Astrocyte (in vitro differentiated cells and primary cell): ENCODE measurements at places on chromosomes 4 and X.
A peak's percentile ranks its signal among the peaks of the same experiment; 100 is the strongest.

DNA sequence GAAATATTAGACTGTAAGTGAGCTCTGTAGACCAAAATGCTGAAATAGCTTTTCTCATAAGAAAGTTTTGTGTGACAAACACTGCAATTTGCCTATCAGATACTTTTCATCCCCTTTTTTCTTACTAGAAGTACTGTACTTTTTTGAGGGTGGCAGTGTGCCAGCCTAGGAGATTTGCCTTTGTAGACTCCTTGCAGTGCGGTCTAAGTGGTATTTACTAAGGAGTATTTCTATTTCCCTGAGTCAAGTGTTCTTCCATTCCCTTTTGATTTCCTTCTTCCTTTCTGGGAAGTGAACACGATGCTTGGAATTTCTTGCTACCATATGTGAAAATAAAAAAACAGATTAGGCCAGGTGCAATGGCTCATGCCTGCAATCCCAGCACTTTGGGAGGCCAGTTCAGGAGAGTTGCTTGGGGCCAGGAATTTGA, 34.6 kb downstream of the PDLIM5 start:
- peaks cover 3% of the 10 kb centered on the region for H3K36me3 ChIP-seq
- DNase-seq: peak; percentile 74
- no peak overlapping the region for H3K27ac ChIP-seq
- no peaks in the 10 kb centered on the region for H3K27me3 ChIP-seq

- no peaks in the 10 kb centered on the region for H3K27me3 ChIP-seq
- no peaks in the 10 kb centered on the region for H3K4me1 ChIP-seq
- DNase-seq: no peak
- no peak overlapping the region for H3K27ac ChIP-seq
- no peaks in the 10 kb centered on the region for H3K36me3 ChIP-seq
- no peak overlapping the region for H3K4me3 ChIP-seq
Measured at GRCh38 chrX:35380808-35381700, 417.1 kb upstream of the MAGEB16 start.

GRCh38 chrX:54066841-54067240, 22.6 kb upstream of the PHF8 start:
- H3K4me1 ChIP-seq: no peaks in the 10 kb centered on the region
- peak; percentile 40 for DNase-seq
- peaks cover 5% of the 10 kb centered on the region for H3K36me3 ChIP-seq
- no peaks in the 10 kb centered on the region for H3K27me3 ChIP-seq
- H3K4me3 ChIP-seq: no peak overlapping the region
- H3K27ac ChIP-seq: no peak overlapping the region

GRCh38 chr4:54318904-54319303, 89.8 kb downstream of the PDGFRA start:
- no peaks in the 10 kb centered on the region for H3K4me1 ChIP-seq
- no peaks in the 10 kb centered on the region for H3K27me3 ChIP-seq
- no peak overlapping the region for H3K27ac ChIP-seq

- no peak overlapping the region for H3K27ac ChIP-seq
- no peaks in the 10 kb centered on the region for H3K36me3 ChIP-seq
- peak; percentile 76 for DNase-seq
- no peak overlapping the region for H3K4me3 ChIP-seq
- no peaks in the 10 kb centered on the region for H3K27me3 ChIP-seq
Measured at GRCh38 chr4:75598390-75598789, 31.9 kb downstream of the CDKL2 start.

- H3K4me3 ChIP-seq: peak overlapping the region; percentile 80
- peaks cover 17% of the 10 kb centered on the region for H3K4me1 ChIP-seq
- no peak overlapping the region for H3K27ac ChIP-seq
- H3K27me3 ChIP-seq: no peaks in the 10 kb centered on the region
Measured at GRCh38 chr4:41257906-41258305, 1.2 kb downstream of the UCHL1 start.

- no peaks in the 10 kb centered on the region for H3K27me3 ChIP-seq
- H3K4me3 ChIP-seq: no peak overlapping the region
- H3K36me3 ChIP-seq: no peaks in the 10 kb centered on the region
- no peak for DNase-seq
Measured at GRCh38 chr4:188612659-188613058, 473.4 kb downstream of the TRIML1 start.

DNA sequence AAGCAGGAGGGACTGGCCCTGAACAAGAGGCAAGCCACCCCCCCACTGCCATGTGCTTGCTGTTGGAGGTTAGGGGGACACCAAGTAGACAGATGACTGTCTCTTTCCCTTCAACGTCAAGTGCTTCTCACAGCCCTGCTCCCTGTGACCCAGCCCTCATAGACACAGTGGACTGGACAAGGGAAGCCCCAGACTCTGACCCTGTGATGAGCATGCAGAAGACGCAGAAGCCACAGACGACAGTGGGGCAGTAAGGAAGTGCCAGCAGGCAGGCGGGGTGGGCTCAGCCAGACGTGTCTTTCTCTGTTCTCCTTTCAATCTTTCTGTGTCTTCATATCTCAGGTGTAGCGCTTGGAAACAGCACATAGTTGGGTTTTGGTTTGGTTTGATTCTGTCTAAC, 2.4 kb upstream of the L1CAM start:
- no peaks in the 10 kb centered on the region for H3K36me3 ChIP-seq
- no peak overlapping the region for H3K4me3 ChIP-seq
- no peak for DNase-seq
- no peaks in the 10 kb centered on the region for H3K4me1 ChIP-seq
- no peak overlapping the region for H3K27ac ChIP-seq
- peaks cover 12% of the 10 kb centered on the region for H3K27me3 ChIP-seq

- H3K36me3 ChIP-seq: no peaks in the 10 kb centered on the region
- no peaks in the 10 kb centered on the region for H3K4me1 ChIP-seq
- DNase-seq: peak; percentile 27
- H3K4me3 ChIP-seq: peak overlapping the region; percentile 86
- H3K27me3 ChIP-seq: no peaks in the 10 kb centered on the region
Measured at GRCh38 chrX:44874420-44875184, 1.6 kb downstream of the KDM6A start.

DNA sequence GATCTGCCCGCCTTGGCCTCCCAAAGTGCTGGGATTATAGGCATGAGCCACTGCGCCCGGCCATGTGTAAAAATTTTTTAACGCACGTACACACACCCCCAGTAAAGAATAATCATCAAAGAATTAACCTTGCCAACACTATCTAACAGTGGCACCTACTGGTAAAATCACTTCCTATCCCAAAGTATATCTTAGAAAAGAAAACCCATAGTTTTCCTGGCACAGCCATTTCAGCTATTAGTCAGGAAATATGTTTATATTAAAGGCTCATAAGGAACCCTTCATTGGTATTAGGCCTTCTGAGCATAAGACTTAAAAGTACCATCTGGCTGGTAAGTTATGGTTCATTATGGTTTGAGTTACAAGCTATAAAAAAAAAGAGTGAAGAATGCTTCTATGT, 14.1 kb downstream of the S100G start:
- DNase-seq: peak; percentile 19
- H3K27ac ChIP-seq: peak overlapping the region; percentile 89
- H3K36me3 ChIP-seq: no peaks in the 10 kb centered on the region
- peaks cover 18% of the 10 kb centered on the region for H3K4me1 ChIP-seq
- no peak overlapping the region for H3K4me3 ChIP-seq

DNA sequence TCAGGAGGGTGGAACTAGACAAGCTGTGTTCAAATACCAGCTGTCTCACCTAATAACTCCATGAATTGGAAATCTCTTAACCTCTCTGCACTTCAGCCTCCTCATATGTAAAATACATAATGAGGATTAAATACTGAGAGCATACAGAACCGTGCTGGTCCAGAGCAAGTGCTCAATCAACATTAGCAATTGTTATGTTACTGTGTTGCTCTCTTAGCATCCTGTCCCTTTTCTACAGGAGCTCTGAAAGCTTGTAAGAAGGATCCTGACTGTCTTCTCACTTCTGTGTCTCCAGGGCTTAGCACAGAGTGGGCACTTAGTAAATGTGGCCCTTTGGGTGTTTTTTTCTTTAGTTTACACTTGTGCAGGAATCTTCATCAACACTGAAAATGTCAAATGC, 1456.1 kb upstream of the IGFBP7 start:
- H3K27me3 ChIP-seq: no peaks in the 10 kb centered on the region
- no peak overlapping the region for H3K4me3 ChIP-seq
- no peaks in the 10 kb centered on the region for H3K36me3 ChIP-seq
- no peaks in the 10 kb centered on the region for H3K4me1 ChIP-seq
- no peak for DNase-seq
- H3K27ac ChIP-seq: no peak overlapping the region

- no peaks in the 10 kb centered on the region for H3K36me3 ChIP-seq
- peak overlapping the region; percentile 52 for H3K27ac ChIP-seq
- peaks cover 4% of the 10 kb centered on the region for H3K4me1 ChIP-seq
- no peak overlapping the region for H3K4me3 ChIP-seq
- no peaks in the 10 kb centered on the region for H3K27me3 ChIP-seq
Measured at GRCh38 chrX:8868906-8869305, 67.7 kb upstream of the FAM9A start.

DNA sequence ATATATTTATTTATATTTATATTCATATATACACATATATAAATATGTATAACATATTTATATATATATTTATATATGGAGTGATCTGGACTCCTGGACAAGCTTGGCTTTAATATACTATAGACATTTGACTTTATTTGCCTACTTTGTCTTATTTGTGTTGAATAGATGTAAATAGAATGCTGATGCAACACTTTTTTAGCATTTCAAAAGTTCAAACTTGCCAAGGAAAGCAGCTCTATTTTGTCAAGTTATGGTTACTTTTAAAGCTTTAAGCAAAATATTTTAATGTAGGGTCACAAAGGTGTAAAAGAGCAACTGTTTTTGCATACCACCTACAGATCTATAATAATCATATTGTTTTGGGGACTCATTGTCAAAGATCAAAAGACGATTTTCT, 61.1 kb downstream of the FSTL5 start:
- no peaks in the 10 kb centered on the region for H3K4me1 ChIP-seq
- H3K27ac ChIP-seq: no peak overlapping the region
- no peak for DNase-seq

DNA sequence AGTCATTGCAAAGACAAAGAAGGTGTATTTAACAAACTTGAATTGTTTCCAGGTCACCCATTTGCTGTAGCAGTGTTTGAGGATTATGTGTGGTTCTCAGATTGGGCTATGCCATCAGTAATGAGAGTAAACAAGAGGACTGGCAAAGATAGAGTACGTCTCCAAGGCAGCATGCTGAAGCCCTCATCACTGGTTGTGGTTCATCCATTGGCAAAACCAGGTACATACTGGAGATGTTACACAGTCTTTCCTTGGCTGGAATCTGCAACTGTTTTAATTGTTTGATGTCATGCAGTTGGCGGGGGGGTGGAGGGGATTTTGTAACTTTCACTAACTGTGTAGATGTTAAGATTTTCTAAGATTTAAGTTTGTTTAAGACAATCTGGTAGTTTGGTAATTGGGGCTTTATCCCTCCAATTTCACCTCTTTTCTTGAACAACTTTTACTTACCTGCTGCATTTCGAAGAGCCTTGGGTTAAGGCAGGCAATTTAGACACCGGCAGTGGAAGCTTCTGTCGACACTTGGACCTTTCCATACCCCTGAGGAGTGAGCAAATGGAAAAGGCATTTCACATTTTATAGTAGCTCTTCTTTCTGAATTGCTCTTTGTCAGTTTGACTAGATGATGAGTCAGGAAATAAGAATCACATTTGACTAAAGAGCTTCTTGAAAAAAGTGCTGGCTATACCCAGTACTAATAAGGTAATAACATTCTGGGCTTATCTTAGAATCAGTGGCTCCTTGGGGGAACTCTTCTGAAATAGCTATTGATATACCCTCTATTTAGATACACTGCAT, 67.4 kb downstream of the EGF start:
- peak; percentile 82 for DNase-seq
- peaks cover 14% of the 10 kb centered on the region for H3K4me1 ChIP-seq
- no peaks in the 10 kb centered on the region for H3K27me3 ChIP-seq
- H3K36me3 ChIP-seq: no peaks in the 10 kb centered on the region

GRCh38 chr4:135545616-135546317, 1344.2 kb upstream of the PABPC4L start:
- H3K4me3 ChIP-seq: no peak overlapping the region
- H3K4me1 ChIP-seq: no peaks in the 10 kb centered on the region
- DNase-seq: no peak
- no peaks in the 10 kb centered on the region for H3K27me3 ChIP-seq
- H3K27ac ChIP-seq: no peak overlapping the region

DNA sequence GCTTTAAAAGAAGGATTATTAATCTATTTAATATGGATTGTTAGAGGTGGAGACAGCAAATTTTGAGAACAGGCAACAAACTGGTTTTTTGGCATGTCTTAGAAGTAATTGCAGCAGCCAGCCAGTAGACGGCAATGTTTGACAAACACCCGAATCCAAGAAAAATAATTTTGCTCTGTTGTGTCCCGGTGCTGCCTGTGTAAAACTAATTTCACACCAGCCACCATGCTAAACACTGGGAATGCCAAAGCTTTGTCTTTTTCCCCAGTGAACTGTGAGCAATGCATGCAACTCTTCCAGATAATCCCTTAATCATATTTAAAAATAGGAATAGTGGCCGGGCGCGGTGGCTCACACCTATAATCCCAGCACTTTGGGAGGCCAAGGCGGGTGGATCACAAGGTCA, 25.9 kb downstream of the SMIM31 start:
- no peaks in the 10 kb centered on the region for H3K27me3 ChIP-seq
- H3K36me3 ChIP-seq: no peaks in the 10 kb centered on the region
- no peak overlapping the region for H3K27ac ChIP-seq
- no peaks in the 10 kb centered on the region for H3K4me1 ChIP-seq
- DNase-seq: peak; percentile 37
- no peak overlapping the region for H3K4me3 ChIP-seq

GRCh38 chr4:61922766-61923165, 722.6 kb downstream of the ADGRL3 start:
- H3K27me3 ChIP-seq: no peaks in the 10 kb centered on the region
- DNase-seq: no peak
- H3K4me1 ChIP-seq: no peaks in the 10 kb centered on the region
- H3K36me3 ChIP-seq: no peaks in the 10 kb centered on the region
- H3K27ac ChIP-seq: no peak overlapping the region

DNA sequence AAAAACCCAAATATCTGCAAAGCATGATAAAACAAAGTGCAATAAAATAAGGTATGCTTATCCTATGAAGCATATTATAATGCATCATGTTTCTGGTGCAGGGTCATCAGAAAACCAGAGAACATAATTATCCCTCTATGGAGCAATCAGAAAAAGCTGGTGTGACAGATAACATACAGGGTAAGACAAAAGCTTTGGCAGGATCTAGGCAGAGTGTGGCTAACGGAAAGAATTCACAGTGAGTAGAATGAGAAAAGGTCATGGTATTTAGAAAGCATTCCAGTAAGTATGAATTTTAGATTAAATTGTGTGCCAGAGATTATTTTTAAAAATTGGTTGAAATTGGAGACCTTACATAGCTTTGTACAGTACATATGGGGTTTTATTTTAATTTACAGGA, 29.0 kb upstream of the UGT2B4 start:
- no peaks in the 10 kb centered on the region for H3K4me1 ChIP-seq
- H3K4me3 ChIP-seq: no peak overlapping the region
- peak; percentile 83 for DNase-seq
- no peaks in the 10 kb centered on the region for H3K27me3 ChIP-seq

- peak overlapping the region; percentile 38 for H3K4me3 ChIP-seq
- peak overlapping the region; percentile 91 for H3K27ac ChIP-seq
- DNase-seq: peak; percentile 98
- peaks cover 18% of the 10 kb centered on the region for H3K4me1 ChIP-seq
Measured at GRCh38 chr4:183118585-183118984, 19.5 kb downstream of the WWC2 start.

GRCh38 chr4:166846939-166847338, 387.4 kb downstream of the SPOCK3 start:
- no peak overlapping the region for H3K4me3 ChIP-seq
- no peak overlapping the region for H3K27ac ChIP-seq
- no peak for DNase-seq
